ENCODE measurements at places on chromosomes 11 and 22.

DNA sequence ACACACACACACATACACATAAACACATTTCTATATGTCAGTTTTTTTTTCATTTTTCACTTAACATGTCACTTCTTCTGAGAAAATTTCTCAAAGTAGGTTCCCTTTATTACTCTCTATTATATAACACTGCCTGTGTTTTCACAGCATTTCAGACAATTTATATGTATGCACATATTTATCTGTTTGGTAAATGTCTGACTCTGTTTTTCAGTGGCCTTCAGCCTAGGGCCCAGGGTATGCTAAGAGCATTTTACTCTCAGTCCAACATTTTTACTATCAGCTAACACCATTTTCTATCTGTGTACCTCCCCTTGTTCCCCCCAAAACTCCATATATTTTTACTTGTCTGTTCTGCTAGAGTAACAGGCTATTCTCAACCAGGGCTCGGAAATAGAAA, 92.3 kb downstream of the ANO3 start:
- DNase-seq = no peak

GRCh38 chr11:134474942-134475341, 62.9 kb upstream of the B3GAT1 start:
- no peak for DNase-seq

DNA sequence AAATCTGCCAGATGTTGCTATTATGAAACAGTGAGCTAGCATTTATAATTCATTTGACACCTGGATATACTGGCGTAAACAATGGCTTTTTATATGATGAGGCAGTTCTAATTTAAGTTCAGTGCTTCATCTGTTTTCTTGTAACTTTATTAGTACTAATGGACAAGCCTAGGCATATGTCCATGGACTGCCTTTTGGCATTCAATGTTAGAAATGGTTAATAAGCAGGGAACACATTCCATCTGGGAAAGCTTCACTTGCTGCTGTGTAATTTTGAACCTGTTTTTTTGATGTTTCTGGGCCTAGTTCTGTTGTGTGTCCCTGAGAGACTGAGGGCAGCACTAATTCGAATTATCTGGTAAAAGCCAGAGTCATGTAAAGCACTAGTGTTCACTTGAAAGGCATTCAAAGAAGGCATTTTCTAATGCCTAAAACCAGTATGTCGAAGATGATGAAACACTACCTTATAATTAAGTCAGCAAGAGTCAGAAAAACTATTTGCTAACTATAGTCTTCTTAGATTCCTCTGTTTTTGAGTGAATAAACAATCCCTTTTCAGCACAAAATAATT, 138.5 kb downstream of the SWAP70 start:
- DNase-seq = no peak

DNA sequence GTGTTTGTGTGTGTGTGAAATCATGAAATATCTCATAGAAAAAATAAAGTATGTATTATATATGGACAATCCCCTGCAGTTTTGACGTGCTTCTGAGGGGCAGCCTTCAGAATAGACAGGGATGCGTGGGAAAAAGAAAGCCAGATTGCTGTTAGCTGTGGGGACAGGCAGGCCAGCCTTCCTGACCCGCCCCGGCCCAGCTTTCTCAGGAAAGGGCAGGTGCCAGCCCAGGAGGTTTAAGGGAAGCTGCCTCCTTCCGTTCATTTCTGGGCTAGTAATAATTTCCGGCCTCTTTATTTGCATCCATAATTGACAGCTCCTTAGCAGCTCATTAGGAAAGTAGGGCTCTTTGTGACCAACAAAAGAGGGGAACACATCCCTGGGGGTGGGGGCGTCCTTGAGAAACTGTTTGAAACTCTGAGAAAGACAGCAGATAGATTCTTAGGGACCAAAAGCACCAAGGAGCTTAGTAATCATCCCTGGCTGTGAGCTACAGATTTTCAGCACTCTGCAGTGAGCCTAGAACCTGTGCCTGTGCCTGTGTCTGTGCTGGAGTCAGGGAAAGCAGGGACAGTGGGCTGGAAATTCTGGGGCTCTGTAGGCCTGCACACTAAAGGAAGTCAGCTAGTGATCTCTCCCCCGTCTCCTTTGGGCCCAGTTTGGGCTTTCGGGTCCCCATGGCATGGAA, 632.9 kb upstream of the CADM1 start:
- DNase-seq = no peak

GRCh38 chr11:75265851-75266531, 25.4 kb downstream of the TPBGL start:
- DNase-seq = peak; percentile 17

- DNase-seq = no peak
Observed at GRCh38 chr11:88178191-88178590, 2.9 kb upstream of the RAB38 start.

GRCh38 chr11:123457187-123457770, 27.2 kb downstream of the GRAMD1B start:
- DNase-seq = no peak

- no peak for DNase-seq
Observed at GRCh38 chr11:69186316-69187260, 30.9 kb downstream of the SMIM38 start.

GRCh38 chr11:103055221-103055890, 36.6 kb downstream of the DCUN1D5 start:
- no peak for DNase-seq

DNA sequence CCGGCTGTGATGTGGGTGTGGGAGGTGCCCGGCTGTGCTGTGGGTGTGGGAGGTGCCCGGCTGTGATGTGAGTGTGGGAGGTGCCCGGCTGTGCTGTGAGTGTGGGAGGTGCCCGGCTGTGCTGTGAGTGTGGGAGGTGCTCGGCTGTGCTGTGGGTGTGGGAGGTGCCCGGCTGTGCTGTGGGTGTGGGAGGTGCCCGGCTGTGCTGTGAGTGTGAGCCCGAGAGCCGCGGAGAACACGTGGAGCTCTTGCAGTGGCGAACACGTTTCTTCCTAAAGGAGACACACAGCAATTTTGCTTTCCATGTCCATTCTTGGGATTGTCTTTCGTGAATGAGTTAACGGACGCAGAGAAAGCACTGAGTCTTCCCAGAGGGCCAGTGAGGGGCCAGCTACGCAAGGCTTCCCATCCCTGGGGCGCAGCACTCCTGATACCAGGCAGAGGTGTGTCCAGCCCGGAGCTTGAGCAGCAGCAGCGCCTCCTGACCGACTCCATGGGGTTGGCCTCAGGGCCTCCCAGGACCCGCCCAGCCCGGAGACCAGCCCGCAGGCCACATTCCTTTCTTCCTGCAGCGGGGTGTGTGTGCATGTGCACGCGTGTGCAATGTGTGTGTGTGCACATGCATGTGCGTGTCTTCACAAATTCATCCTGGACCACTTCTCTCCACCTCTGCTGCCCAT, 245.0 kb upstream of the B3GAT1 start:
- no peak for DNase-seq

DNA sequence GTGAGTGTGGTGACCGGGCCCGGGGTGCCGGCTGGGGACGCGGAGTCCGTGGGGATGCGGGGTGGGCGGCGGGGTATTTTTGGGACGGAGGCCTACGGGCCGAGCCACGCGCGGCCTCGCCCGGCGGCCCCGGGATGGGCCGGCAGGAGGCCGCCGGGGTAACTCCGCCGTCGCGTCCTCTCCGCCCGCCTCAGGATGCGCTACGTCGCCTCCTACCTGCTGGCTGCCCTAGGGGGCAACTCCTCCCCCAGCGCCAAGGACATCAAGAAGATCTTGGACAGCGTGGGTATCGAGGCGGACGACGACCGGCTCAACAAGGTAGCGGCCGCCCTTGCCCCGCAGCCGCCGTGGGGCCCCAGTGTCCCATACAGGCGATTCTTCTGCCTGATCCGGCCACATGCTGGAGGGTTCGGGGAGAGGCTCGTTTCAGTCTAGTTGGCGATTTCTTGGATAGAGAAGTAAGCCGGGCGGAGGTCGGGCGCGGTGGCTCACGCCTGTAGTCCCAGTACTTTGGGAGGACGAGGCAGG, 337 bp downstream of the RPLP2 start:
- no peak for DNase-seq
